ENCODE measurements at places on chromosomes 7 and 10.

GRCh38 chr10:92208157-92208720 is 82.6 kb downstream of the CPEB3 start:
- DNase-seq: no peak

- DNase-seq: no peak
These were observed 59.7 kb downstream of the PHTF2 start for GRCh38 chr7:77858278-77858677.

DNA sequence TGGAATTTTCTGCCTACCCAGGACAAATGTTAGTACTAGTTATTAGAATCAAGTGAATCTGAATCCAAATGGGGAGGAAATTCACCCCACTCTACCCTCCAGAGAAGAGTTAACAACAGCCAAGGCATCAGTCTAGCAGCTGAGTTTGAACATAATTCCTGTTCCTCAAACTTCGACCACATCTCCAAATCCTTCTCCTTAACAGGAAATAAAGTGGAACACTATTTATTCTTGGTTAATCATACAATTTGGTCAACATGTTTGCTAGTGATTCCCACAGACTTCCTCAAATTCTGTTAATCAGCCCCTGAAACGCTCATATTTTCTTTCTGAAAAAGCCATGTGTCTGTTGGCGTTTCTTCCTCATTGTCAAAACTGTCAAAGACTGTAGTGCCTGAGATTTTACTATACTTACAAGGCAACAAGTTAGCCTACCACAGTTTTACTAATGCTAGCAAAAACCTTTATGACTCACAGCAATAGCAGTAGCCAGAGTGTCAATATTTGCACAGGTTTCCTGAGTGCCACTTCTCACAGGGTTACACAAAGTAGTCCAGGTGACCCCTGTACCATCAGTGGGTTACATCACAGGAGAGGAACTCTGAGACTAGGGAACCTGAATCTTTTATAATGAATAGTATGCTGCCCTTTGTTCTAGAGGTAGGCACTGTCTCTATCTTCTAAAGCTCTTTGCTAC is 202.9 kb downstream of the GRM3 start:
- DNase-seq: no peak

DNA sequence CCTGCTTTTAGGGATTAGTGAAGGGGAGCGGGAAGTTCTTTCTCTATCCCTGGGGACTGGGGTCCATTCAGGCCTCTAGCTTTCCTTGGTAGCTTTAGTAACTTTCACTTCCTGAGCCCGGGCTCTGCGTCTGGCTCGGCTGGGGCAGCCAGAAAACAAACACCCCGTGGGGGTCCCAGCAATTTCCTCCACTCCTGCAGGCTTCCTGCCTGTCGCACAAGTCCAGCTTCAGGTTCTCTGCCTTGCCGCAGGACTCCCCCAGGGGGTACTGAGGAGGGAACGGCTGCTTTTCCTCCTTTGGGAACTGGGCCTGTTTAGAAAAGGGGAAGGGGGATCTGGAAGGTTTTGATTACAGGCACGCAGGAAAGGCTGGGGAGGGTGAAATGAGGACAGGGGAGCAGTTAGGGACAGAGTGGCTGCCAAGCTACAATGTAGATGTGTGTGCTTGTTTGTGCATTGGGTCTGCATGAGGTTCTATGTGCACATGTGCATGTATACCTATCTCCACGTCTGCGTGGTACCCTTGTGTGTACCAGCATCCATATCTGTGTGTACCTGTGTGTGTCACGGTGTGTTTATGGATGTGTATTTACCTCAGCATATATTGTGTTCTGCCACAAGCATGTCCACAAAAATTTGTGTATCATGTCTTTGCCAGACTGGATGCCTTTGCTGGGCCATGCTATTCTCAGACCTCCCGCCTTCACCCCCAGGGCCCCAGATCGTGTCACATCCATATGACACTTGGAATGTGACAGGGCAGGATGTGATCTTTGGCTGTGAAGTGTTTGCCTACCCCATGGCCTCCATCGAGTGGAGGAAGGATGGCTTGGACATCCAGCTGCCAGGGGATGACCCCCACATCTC is 2.0 kb downstream of the KAZALD1 start:
- DNase-seq: peak; percentile 16

GRCh38 chr10:74887614-74888284 is 61.3 kb downstream of the KAT6B start:
- DNase-seq: no peak

GRCh38 chr10:28111712-28112111 is 112.8 kb upstream of the ODAD2 start:
- DNase-seq: no peak

GRCh38 chr10:126684171-126684745 is 13.8 kb upstream of the C10orf90 start:
- DNase-seq: no peak
